Airway epithelial cell (primary cell): ENCODE measurements at places on chromosomes 3 and 15. TPM values are rescaled to one million over a fixed set of nuclear protein-coding genes. Genes with fewer than 3 reads are reported as not detected.

The UPK1B gene
- total RNA-seq, result 179 and 199 TPM in 2 replicates

The HGD gene
- 0.05 TPM in 1 of 2 replicates, not detected in the other for total RNA-seq

The CCR9 gene
- total RNA-seq, result not detected in 2 replicates

The PCOLCE2 gene
- total RNA-seq, result 0.19 and 0.56 TPM in 2 replicates

The TMCO5A gene
- total RNA-seq, result not detected in 2 replicates

The CXCR6 gene
- not detected in 2 replicates for total RNA-seq

The TTLL13 gene
- not detected in 2 replicates for total RNA-seq

The SNRK gene
- 8.6 and 12.1 TPM in 2 replicates for total RNA-seq

The GOLGA6L7 gene
- not detected in 2 replicates for total RNA-seq

The SIDT1 gene
- total RNA-seq, result 1.4 and 3.7 TPM in 2 replicates

The SLC15A2 gene
- 1.1 and 3.0 TPM in 2 replicates for total RNA-seq

The C3orf49 gene
- total RNA-seq, result not detected in 2 replicates

The FANCD2OS gene
- 2.3 TPM in 1 of 2 replicates, not detected in the other for total RNA-seq

The TMEM108 gene
- total RNA-seq, result not detected in 2 replicates

The PAK6 gene
- 36.9 and 39.2 TPM in 2 replicates for total RNA-seq

The CCDC39 gene
- not detected in 2 replicates for total RNA-seq

The DNAH1 gene
- total RNA-seq, result 0.42 and 0.46 TPM in 2 replicates

The LMAN1L gene
- not detected in 2 replicates for total RNA-seq
